GM13976 (cell line): ENCODE measurements at places on chromosomes 7 and 10.

DNA sequence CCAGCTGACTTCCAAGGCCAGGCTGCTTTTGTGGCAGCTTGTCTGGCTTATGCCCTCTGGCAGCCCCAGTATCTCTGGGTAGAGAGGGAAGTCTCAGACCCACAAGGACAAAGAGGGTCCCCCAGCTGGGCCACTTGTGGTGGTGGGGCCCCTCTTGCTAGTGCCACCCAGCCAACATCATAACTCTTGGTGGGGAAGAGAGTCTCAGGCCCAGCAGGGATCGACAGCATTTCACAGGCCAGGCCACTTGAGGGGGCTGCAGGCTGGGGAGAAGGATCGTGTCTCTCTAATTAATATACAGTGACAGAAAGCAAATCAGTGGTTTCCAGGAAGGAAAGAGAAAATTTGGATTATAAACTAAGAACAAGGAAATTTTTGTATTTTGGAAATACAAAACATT, 76.0 kb downstream of the TYW1B start:
- no peak for DNase-seq

DNA sequence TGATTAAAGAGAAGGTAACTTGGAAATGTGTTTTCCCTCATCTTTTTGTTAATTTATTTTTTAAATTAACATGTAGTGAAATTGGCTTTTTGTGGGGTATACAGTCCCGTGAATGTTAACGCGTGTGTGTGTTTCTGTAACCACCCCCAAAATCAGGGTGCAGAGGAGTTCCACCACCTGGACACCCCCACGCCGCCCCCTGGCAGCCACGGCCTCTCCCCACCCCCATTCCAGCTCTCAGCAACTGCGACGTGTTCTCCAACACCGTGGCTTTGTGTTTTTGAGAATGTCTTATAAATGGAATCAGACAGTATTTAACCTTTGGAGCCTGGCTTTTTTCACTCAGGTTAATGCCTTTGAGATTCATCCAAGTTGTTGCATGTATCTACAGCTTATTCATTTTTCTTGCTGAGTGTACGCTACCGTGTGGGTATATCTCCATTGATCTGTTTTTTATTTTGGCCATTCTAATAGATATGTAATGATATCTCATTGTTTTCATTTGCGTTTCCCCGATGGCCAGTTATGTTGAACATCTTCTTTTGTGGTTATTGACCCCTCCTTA, 218.8 kb downstream of the EBF3 start:
- no peak for DNase-seq

DNA sequence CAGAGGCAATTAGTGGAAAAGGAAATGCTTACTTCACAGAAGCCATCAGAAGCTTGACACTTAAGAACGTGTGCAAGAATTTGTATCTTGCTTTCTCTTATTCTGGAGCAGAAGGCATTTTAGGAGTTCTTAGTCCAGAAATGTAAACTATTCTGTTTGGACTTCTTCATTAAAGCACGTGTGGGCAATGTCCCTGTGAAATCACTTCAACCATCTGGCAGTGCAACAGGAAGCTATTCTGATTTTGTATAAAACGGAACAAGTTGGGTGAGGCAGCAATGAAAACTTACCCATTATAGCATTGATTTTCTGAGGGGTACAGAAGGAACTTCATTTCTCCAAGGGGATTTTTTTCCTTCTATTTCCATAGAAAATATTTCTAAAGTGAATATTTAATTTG, 21.3 kb upstream of the ARHGAP21 start:
- no peak for DNase-seq

GRCh38 chr7:148327379-148327778, 263.2 kb upstream of the C7orf33 start:
- DNase-seq = no peak

- no peak for DNase-seq
Measured at GRCh38 chr7:68425377-68425776, 1172.9 kb upstream of the AUTS2 start.

DNA sequence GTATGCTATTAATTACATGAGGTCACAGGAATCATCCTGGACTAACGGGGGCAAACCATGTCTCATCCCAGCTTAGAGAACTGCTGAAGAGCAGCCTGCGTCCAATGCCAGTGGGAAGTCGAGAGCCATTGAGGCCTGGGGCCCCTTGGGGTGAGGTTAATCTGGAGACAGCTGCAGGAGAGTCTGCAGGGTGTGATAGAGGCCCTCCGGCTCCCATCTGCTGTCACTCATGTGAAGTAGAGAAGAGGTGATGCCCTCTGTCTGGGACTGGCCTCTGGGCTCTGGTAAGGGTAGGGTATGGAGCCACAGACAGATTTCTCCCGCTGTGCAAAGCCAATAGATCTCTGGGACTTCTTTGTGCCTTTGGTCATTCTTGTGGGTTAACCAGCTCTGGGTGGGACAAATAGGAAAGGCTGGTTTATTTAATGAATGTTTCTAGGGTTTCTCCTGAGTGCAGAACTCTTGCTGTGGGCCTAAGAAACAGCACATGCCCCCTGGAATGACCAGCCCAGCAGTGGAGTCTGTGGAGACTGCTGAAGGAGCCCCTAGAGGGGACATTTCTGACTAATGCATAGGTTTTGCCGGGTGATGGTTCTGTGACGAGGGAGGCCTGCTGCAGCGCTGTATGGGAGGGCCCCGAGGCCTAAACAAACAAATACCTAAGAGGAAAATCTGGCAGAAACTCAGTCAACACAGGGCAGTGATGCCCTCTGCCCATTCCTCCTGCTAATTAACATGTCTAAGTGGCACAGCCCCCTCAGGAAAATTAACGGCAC, 34.5 kb downstream of the CRHR2 start:
- DNase-seq = peak; percentile 16

DNA sequence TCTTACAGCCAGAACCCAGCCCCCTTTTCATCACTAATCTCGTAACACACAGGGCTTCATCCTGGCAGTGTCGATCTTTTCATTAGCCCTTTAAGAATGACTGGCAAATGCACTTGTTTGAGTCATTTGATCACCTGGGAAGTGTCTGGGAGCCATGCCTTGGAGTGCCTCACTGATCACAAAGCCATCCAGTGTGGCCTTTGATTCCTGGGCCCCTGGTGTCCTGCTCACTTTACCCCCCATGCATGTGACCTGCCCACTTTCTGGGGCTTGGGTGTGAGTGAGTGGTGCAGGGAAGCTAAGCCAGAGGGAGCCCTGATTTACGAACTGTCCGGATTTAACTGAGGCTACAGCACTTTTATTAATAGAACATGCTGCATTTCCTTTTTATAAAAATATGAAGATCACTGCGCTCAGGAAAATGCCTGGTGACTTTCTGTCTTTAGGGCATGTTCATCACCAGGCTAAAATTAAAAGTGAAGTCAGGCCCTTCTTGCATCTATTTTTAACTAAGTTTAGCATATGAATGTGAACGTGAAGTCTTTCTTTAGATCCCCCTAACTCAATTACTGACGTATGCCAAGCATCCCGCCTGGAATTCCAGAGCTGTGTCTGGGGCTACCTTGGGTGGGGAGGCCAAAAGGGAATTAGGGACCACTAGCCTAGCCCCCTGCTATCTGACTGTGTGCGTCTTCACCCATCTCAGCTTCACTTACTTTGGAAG, 23.6 kb downstream of the RBM20 start:
- no peak for DNase-seq
